ENCODE measurements at places on chromosomes 7 and 10. TPM values are rescaled to one million over a fixed set of nuclear protein-coding genes. Genes with fewer than 3 reads are reported as not detected.

DNA sequence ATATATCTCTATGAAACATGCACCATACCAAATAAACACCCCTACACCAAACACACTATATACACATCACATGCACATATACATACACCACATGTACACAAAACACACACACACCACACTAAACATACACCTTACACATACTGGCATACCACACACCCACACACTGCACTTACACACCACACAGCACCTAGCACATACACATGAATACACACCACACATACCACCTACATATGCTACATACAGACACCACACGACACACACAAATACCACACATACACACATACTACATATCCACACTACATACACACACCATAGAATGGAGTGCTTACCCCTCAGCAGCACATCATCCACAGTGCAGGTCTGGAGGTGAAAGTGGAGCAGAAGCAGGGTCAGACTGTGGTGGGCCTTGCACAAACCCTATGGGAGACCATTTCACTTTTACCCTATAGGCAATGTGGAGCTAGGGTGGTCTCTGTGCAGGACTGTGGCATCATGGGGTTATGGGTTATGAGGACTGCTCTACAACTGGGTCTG, 64.6 kb downstream of the WDFY4 start:
- H3K4me3 ChIP-seq, result no peak overlapping the region
- H3K4me1 ChIP-seq, result no peaks in the 10 kb centered on the region
- H3K27me3 ChIP-seq, result no peaks in the 10 kb centered on the region

GRCh38 chr7:98651760-98652159, 34.7 kb downstream of the NPTX2 start:
- no peaks in the 10 kb centered on the region for H3K27me3 ChIP-seq
- no peak overlapping the region for H3K4me3 ChIP-seq
- no peaks in the 10 kb centered on the region for H3K4me1 ChIP-seq
- no peak overlapping the region for H3K27ac ChIP-seq

- no peaks in the 10 kb centered on the region for H3K36me3 ChIP-seq
- H3K27me3 ChIP-seq, result no peaks in the 10 kb centered on the region
- H3K4me3 ChIP-seq, result no peak overlapping the region
- no peaks in the 10 kb centered on the region for H3K4me1 ChIP-seq
Observed at GRCh38 chr10:33772370-33773252, 438.1 kb upstream of the NRP1 start.

- no peak overlapping the region for H3K4me3 ChIP-seq
- peaks cover 8% of the 10 kb centered on the region for H3K4me1 ChIP-seq
- DNase-seq, result peak; percentile 60
Observed at GRCh38 chr7:3162289-3162688, 118.6 kb upstream of the CARD11 start.

GRCh38 chr10:74924251-74924963, 98.0 kb downstream of the KAT6B start:
- no peaks in the 10 kb centered on the region for H3K27me3 ChIP-seq
- H3K27ac ChIP-seq, result no peak overlapping the region
- H3K4me1 ChIP-seq, result peaks cover 11% of the 10 kb centered on the region
- H3K36me3 ChIP-seq, result no peaks in the 10 kb centered on the region

DNA sequence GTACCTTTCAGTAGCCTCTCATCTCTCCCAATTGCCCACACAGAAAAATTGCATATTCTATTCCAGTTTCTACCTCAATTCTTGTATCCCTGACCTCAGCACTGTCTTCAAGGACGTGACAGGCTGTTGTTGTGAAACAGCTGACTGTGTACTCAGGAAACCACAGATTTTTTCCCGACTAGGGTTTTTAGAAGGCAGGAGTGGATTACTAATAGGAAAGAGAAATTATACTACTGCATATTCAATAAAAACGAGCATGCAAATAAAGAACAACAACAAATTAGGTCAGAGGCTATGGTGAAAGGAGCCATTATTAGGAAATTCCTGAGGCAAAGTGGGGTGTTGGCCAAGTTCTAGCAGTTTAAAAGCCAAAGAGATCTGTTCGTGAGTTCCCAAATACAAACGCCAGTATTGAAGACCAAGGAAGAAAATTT, 93.4 kb downstream of the DOCK4 start:
- no peaks in the 10 kb centered on the region for H3K36me3 ChIP-seq
- no peaks in the 10 kb centered on the region for H3K27me3 ChIP-seq
- no peak for DNase-seq
- H3K4me1 ChIP-seq, result no peaks in the 10 kb centered on the region
- no peak overlapping the region for H3K4me3 ChIP-seq

GRCh38 chr10:103747193-103747865, 108.0 kb downstream of the SH3PXD2A start:
- no peaks in the 10 kb centered on the region for H3K27me3 ChIP-seq
- no peak overlapping the region for H3K4me3 ChIP-seq
- H3K36me3 ChIP-seq, result no peaks in the 10 kb centered on the region
- no peaks in the 10 kb centered on the region for H3K4me1 ChIP-seq
- no peak overlapping the region for H3K27ac ChIP-seq

DNA sequence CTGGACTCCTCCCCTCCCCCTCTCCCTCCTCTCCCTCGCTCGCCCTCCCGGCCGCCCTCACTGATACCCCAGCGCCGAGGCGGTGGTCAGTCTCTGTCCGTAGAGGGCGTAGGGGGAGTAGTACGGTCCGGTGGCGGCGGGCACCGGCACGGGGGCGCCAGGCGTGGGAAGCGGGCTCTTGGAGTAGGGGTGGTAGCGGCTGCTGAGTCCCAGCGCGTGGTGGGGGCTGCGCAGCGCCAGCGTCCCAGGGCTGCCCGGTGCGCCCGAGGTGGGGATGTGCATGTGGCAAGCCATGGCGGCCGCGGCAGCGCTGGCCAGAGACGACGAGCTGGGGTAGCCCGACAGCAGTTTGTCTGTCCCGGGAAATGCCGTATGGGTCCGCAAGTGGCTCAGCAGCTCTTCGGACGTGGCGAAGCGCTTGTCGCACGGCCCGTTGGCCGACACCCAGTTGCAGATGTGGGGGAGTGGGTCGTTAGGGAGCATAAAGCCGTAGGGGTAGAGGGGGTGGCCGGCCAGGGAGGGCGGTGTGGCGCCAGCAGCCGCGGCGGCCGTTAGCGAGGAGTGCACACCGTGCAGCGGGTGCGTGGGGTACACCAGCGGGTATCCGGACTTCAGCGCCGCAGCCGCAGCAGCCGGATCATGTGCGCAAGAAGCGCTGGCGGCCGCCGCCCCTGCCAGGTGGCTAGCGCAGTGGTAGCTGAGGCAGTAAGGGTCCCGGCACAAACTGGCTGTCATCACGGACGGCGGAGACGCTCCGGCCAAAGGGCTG, 2.7 kb downstream of the ZNF503 start:
- peaks cover 83% of the 10 kb centered on the region for H3K27me3 ChIP-seq
- DNase-seq, result peak; percentile 81
- no peaks in the 10 kb centered on the region for H3K36me3 ChIP-seq
- H3K27ac ChIP-seq, result peak overlapping the region; percentile 44

DNA sequence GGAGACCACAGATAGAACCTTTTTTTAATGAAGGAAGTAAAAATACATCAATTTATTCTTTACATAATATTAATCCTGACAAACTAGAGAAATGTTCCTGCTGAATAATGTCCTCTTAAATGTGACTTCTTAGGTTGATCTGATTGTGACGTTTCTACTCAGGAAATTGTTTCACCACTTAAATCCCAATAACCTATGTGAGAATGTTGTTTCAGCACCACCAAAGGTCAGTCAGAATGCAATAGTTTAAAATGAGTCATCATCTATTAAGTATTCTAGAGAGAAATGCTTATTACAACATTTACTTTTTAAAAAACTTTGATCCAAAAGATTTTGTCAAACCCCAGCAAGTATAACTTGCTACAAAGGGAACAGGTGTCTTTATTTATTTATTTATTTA, 155.4 kb upstream of the CACNA2D1 start:
- no peak for DNase-seq
- peaks cover 5% of the 10 kb centered on the region for H3K4me1 ChIP-seq
- no peak overlapping the region for H3K27ac ChIP-seq
- no peaks in the 10 kb centered on the region for H3K36me3 ChIP-seq

DNA sequence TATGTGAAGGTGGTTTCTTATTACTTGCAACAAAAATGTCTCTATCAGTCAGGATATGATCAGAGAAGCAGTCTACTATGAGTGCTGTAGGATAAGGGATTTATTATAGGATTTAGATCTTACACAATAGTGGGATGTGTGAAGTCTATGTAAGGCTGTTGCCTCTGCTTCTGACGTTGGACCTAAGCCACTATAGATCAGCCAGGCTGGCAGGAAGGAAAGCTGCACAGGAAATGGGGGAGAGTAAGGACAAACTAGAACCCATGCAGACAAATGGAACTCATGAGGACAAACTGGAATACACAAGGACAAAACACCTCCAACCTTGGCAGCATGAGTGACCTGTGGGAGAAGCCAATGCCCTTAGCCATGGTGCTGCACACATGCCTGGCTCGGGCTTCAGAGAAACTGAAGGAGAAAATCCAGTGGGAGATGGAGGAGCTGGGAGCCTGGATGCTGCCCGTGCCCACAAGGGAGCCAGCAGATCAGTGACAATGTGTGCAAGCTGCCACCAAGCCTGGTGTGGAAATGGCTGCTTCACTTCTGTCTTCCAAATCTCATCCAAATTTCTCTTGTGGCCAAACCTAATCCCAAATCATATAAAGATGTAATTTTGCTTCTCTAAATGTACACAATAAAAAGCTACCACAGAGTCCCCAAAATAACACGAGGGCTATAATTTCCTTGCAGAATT, 147.0 kb upstream of the PCGF5 start:
- no peaks in the 10 kb centered on the region for H3K36me3 ChIP-seq
- no peak overlapping the region for H3K27ac ChIP-seq
- peaks cover 26% of the 10 kb centered on the region for H3K27me3 ChIP-seq
- no peak for DNase-seq

DNA sequence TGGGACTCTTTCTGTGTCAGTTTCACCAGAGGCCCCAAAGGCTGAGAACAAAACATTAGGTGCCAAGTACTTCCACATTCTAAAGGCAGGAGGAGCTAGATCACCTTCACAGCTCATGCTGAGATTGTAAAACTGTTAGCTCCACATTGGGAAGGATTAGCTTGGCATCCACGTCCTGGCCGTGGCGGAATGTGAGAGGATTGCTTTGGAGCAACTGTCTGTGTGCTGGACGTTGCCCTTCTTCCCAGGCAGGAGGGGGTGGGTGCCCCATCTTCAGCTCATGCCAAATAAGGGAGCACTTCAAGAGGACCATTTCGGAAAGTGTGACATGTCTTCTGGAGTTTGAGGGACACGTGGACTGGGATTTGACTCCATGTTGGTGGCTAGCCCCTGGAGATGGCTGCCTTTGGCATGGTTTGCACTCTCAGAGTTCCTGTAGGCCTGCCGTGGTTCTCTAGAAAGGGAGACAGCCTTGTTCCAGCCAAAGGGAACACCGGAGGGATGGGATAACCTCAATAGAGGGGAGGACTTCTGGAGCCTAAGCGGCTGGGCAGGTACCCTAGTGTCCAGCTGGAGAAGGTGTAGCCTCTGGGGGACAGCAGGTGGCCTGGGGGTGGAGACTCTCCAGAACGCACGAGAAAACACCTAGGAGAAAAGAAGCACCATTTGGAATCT, 19.9 kb upstream of the FMC1 start:
- peak; percentile 81 for DNase-seq
- no peak overlapping the region for H3K4me3 ChIP-seq
- no peak overlapping the region for H3K27ac ChIP-seq
- H3K4me1 ChIP-seq, result peaks cover 3% of the 10 kb centered on the region
- H3K36me3 ChIP-seq, result no peaks in the 10 kb centered on the region

- DNase-seq, result peak; percentile 59
- H3K4me3 ChIP-seq, result peak overlapping the region; percentile 57
- peaks cover 26% of the 10 kb centered on the region for H3K4me1 ChIP-seq
- H3K27ac ChIP-seq, result no peak overlapping the region
- peaks cover 32% of the 10 kb centered on the region for H3K27me3 ChIP-seq
Observed at GRCh38 chr10:120982507-120982906, 131.3 kb downstream of the WDR11 start.

- peaks cover 29% of the 10 kb centered on the region for H3K27me3 ChIP-seq
- peak; percentile 83 for DNase-seq
- peak overlapping the region; percentile 92 for H3K4me3 ChIP-seq
Observed at GRCh38 chr10:121596689-121597503, 1.3 kb downstream of the FGFR2 start.

DNA sequence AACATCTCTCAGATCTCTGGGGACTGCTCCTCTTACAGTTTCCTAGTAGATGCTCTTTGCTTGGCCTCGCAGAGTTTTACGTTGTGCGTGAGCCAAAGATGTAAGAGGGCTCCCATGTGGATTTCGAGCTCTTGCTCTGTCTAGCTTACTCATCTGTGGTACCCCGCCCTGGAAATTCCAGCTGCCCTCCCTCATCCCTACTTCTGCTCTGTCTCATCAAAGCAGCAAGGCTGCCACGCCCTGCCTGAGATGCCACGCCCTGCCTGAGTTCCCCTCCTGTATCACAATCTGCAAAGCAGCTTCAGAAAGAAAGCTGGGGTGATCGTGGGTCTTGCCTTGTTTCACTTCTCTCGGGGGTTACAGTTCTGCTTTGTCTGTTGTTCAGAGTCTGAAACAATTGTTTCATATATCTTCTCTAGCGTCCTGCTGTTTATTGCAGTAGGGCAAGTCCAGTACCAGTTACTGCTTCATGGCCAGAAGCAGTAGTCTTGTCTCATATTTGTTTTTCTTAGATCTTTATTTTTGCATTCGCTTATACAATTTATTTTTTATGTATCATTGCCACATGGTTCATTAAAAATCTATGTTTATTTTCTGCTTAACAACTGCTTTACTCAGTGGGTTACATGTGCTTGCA, 36.1 kb upstream of the CCNY start:
- H3K4me1 ChIP-seq, result no peaks in the 10 kb centered on the region
- no peak overlapping the region for H3K27ac ChIP-seq
- no peak for DNase-seq
- no peak overlapping the region for H3K4me3 ChIP-seq

DNA sequence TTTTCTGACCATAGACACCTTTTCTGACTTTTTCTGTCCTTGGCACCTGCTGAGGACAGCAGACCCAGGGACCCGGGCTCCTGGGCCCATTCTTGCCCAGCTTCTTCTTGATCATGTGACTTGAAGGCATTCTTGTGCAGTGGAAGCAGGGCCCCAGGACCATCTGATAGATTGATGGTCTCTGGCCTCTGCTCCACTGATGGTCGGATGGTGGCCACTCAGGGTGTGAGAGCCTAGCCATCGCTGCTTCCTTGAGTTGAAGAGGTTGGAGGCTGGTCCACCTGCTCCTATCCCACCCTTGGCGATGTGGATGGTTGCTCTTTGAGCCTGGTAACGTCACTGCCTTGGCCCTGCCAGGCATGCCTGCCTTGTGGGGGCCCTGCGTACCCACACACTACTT, 37.8 kb upstream of the ZNF716 start:
- H3K4me1 ChIP-seq, result no peaks in the 10 kb centered on the region
- no peak for DNase-seq
- no peaks in the 10 kb centered on the region for H3K36me3 ChIP-seq
- H3K4me3 ChIP-seq, result no peak overlapping the region
- H3K27me3 ChIP-seq, result no peaks in the 10 kb centered on the region

Gene SLC18A3
- total RNA-seq, result not detected

Gene HPSE2
- 0.07 TPM for total RNA-seq

Gene ACSM6
- not detected for total RNA-seq

Gene AKR1C4
- not detected for total RNA-seq

Gene SVIL
- total RNA-seq, result 20.3 TPM

Gene ZPBP
- total RNA-seq, result not detected

Gene ZSCAN25
- total RNA-seq, result 14.4 TPM
